ENCODE measurements at places on chromosomes 2 and 18.

GRCh38 chr2:198440833-198441232 lies 636.4 kb downstream of the PLCL1 start:
- DNase-seq: no peak

- no peak for DNase-seq
These were observed 67.1 kb upstream of the MAP4K4 start for GRCh38 chr2:101630224-101630949.

DNA sequence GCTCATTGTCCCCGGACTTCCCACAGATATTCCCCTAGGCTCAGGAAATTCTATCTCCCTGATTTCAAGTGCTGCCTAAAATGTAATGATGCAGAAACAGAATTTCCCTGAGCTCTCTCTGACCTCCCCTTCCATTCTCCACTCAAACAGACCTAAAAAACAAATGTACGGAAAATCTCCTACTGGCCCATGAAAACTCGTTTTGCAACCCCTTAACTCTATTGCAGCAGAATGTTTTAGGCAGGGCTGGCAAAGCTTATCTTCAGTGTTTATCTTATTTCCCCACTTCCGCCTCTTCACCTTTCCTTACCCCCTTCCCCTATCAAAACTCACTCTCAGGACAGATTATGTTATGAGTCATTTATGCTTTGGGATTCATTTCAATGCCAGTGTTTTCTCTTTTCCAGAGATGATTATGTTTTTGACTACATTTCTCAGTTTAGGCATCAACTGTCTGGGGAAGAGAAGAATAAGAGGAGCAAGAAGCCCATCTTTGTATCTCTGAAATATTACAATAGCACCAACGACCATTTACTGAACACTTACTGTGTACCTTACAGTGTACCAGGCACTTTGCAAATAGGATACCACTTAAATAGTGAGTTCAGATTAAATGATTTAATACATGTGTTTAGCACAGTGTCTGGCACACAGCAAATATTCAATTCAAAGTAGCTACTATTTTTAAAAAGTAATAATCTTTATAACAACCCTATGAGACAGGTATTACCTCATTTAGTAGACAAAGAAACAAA lies 53.9 kb upstream of the STPG4 start:
- no peak for DNase-seq

- DNase-seq: no peak
These were observed 68.5 kb downstream of the TMEM18 start for GRCh38 chr2:608711-609110.
